ENCODE measurements at places on chromosomes 12 and 14. TPM values are rescaled to one million over a fixed set of nuclear protein-coding genes. Genes with fewer than 3 reads are reported as not detected.

DNA sequence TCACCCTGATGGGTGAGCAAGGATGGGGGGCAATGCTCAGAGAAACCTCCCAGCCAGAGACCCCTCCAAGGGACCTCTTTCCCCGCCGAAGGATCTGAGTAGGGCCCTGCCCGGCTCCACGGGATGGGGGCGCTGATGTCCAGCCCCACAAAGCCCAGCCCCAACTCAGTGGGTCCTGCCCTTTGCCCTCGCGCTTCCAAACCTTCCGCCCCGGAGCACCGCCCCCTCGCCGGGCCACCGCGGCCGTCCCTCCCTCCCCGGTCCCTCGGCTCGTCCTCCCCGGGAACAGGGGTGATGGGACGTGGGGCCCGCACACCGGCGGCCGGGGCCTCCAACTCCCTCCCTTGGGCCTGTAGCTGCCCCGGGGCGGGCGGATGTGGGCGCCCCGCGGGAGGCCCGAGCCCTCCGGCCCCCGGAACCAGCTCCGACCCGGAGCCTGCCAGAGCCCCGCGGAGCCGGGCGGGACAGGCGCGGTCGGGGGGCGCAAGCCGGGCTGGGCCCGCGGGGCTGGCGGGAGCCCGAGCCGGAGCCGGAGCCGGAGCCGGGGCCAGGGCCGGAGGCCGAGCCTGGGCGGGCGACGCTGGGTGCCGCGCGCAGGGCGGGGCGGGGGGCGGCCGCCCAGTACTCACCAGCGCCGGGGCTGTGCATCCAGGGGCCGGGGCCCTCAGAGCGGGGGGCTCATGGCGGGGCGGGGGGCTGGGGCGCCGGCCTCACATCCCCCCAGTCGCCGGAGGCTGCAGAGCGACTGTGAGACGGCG, 386 bp downstream of the HDAC7 start:
- no peak for DNase-seq

GRCh38 chr14:102907980-102908730, 14.3 kb upstream of the AMN start:
- no peak for DNase-seq

- DNase-seq = no peak
These were observed 356 bp upstream of the ZC3H14 start for GRCh38 chr14:88562532-88562830.

GRCh38 chr12:125324861-125325490, 259.7 kb downstream of the AACS start:
- no peak for DNase-seq

GRCh38 chr12:6821591-6822425, at the start of gene GPR162:
TSS of gene GPR162 (plus strand) at chr12:6821821. CDS start at chr12:6823899, 2,078 bp downstream.
- DNase-seq = no peak

DNA sequence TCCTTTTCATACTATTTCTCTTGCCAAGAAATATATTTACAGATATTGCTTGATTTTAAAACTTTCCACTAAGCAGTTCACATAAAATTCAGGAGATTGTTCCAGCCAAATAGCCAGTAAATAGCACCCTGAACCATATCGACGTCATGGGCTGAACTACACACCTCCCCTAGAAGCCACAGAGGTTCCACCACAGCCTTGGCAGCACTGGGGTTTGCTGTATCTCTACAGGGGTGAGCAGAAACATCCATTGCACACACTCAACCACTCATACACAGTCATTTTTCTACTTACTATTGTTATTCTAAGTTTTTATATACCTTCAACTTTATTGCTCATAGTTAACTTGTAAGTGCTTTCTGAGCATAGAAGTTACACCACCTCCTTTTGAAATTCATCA, 8.1 kb upstream of the EIF2S3B start:
- DNase-seq = no peak

GRCh38 chr12:106721915-106722314, 52.6 kb upstream of the RIC8B start:
- no peak for DNase-seq

DNA sequence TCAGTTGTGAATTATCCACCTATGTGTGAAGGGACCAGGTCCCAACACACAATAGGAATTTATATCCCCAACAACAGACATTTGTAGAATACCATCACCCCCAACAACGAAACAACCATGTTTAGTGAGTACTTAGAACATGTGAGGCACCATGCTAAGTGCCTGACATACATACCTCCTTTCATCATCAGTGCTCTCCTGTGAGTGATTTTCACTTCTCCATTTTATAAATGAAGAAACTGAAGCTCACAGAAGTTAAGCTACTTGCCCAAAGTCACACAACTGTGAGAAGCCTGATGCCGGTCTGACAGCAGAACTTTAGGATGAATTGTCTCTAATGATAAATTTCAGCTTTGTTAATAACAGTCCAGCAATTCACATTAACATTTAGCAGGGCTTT, 35.4 kb downstream of the SPTB start:
- no peak for DNase-seq

- DNase-seq = no peak
These were observed 265.6 kb upstream of the GARIN6 start for GRCh38 chr12:99381992-99382391.

GRCh38 chr12:49538510-49539403, at the start of gene KCNH3:
TSS of gene KCNH3 (plus strand) at chr12:49539030. CDS start at chr12:49539417, 387 bp downstream.
- no peak for DNase-seq

GRCh38 chr12:6277982-6278438, 32.5 kb upstream of the PLEKHG6 start:
- no peak for DNase-seq

GRCh38 chr12:32069071-32069470, 37.6 kb upstream of the BICD1 start:
- DNase-seq = peak; percentile 38

GRCh38 chr14:54771411-54772027, 131.1 kb downstream of the GCH1 start:
- DNase-seq = no peak

GRCh38 chr14:32226056-32226455, 23.0 kb upstream of the RNU6-8 start:
- no peak for DNase-seq

DNA sequence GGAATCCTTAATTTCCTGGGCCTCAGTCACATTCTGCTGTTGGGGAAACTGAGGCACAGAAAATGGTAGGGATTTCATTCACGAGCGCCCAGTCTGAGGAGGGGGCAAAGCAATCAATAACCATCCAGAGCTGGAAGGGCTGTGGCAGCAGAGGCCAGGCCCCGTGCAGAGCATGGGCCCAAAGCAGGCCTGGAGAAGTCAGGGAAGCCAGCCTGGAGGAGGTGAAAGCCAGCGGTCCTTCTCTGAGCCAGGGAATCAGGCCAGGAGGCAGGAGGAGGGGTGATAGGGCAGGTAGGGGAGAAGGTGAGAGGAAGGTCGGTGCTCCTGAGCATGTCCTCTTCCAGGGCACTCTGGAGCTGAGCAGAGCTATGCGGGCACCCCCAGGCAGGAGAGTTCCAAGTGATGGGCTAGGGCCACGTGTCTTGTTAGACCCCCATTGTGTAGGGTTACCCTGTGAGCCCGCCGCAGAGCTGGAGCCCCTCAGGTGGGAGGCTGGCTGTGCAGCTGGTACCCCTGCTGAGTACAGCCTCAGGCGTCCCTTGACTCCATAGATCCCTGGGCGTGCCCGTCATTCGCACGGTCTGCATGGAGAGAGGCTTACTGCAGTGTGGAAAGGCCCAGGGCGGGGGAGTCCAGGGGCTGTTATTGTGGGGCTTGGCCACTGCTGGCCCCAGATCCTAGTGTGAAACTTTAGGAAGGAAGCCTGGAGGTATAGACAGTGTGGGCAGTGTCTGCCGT, 4.8 kb downstream of the TNFAIP2 start:
- no peak for DNase-seq

DNA sequence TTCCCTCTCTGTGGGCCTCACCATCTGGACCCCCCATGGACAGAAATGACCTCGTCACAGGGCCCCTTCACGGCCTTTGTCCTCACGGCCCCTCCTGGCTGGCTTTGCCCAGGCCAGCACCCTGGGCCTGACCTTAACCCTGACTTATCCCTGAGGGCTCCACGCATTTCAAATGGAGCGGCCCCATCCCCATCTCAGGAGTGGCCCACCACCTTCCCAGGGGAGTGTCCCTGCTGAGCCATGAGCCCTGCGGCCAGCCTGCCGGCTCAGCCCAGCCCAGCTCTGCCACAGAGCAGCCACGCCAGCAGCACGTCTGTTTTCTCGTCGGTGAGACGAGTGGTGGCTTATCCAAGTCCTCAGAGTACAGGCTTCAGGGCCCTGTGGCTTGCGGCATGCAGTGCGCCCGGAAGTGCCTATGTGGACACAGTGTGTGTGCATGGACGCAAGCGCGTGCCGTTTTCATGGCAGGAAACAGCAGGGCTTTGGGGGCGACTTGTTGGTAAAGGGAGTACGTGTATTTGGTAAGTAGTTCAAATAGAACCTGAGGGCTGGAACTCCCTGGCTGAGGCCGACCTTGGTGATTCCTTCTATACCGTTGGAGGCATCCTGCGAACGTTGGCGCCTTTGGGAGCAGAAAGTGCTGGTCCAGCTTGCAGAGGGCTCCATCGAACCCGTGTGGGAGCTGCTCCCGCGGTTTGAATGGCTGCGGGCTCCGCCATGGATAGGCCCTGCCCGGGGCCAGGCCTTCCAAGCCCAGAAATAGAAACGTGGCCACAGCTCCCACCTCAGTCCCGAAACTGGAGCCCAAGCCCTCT, 52.1 kb downstream of the LRCOL1 start:
- DNase-seq = no peak

- DNase-seq = no peak
These were observed 11.2 kb downstream of the CEP170B start for GRCh38 chr14:104876251-104876699.

- DNase-seq = peak; percentile 60
These were observed 33.2 kb downstream of the ETNK1 start for GRCh38 chr12:22658214-22658613.

WSCD2 gene
- total RNA-seq = not detected

AKAP6 gene
- total RNA-seq = 1.3 TPM

ZDHHC22 gene
- total RNA-seq = not detected

DENND5B gene
- 7.9 TPM for total RNA-seq

IFNG-AS1 gene
- total RNA-seq = not detected

ITGA7 gene
- 2.0 TPM for total RNA-seq
